ENCODE measurements at places on chromosomes 3 and 15. TPM values are rescaled to one million over a fixed set of nuclear protein-coding genes. Genes with fewer than 3 reads are reported as not detected.

DNA sequence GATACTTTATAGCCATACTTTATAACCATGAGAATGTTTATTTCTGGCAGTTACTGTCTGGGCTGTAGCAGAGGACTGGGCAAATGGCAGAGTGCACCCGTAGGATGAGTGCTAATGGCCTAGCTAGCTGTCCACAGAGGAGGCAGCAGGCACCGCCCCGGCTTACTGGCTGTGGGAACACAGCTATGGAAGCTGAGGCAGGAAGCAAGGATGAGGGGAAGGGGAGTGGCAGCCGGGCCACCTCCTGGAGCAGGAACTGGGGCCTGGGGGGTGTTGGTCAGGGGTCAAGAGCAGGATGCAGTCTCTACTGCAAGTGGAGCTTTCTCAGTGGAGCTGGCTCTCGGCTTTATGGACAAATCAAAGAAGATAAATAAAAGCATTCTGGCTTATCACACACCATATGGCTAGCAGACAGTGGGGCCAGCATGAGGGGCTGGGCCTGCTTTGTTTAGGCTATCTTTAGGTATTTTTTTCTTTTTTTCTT is 316.8 kb upstream of the CTDSPL start:
- DNase-seq = no peak
- no peaks in the 10 kb centered on the region for H3K4me1 ChIP-seq
- no peaks in the 10 kb centered on the region for H3K36me3 ChIP-seq
- no peak overlapping the region for H3K4me3 ChIP-seq
- H3K27ac ChIP-seq = no peak overlapping the region

DNA sequence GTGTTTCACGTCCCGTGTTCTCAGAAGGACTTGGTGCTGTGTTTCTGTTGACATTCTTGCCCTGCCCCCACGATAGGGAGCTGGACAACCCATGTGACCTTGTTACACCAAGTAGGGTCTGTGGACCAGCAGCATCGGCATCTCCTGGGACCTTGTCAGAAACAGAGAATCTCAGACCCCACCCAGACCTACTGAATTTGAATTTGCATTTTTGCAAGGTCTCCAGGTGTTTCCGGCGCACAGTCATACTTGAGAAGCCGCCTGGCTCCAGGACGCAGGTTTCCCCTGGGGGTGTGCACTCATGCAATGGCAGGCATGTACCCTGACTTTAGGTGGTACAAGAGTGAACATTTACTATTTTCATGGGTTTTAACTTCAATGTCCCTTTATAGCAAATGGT is 117.9 kb downstream of the TLE3 start:
- DNase-seq = no peak
- H3K4me1 ChIP-seq = no peaks in the 10 kb centered on the region
- H3K27me3 ChIP-seq = peaks cover 22% of the 10 kb centered on the region
- H3K27ac ChIP-seq = no peak overlapping the region
- no peak overlapping the region for H3K4me3 ChIP-seq

DNA sequence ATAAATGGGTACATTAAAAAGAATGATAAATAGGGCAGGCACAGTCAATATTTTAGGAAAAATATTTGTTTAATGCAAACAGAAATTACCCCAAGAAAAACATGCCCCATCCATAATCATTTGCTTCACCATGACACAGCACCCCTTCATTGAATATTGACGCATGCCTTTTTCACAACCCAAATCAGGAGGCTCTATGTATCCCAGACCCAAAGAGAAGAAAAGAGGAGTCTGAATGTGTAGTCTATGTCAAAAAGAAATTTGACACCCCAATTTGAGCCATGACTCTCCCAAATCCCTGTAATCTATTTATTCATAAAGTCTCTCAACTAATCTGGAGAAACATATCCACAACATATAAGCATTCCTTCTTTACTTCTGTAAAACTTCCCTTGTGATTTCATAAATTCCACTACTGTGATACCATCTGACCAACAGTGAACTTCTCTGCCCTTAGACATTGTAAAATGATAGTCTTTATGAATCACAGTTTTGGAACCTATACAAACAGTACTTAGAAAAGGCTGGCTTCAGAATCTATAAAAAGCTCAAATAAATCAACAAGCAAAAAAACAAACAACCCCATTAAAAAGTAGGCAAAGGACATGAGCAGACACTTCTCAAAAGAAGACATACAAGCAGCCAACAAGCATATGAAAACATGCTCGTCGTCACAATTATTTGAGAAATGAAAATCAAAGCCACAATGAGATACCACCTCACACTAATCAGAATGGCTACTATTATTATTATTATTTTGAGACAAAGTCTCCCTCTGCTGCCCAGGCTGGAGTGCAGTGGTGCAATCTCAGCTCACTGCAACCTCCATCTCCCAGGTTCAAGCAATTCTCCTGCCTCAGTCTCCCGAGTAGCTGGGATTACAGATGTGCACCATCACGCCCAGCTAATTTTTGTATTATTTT is 53.4 kb upstream of the XRN1 start:
- peaks cover 31% of the 10 kb centered on the region for H3K4me1 ChIP-seq
- no peak for DNase-seq
- H3K27ac ChIP-seq = peak overlapping the region; percentile 18
- no peaks in the 10 kb centered on the region for H3K27me3 ChIP-seq

- peaks cover 5% of the 10 kb centered on the region for H3K27me3 ChIP-seq
- H3K4me3 ChIP-seq = no peak overlapping the region
- H3K36me3 ChIP-seq = no peaks in the 10 kb centered on the region
- no peak overlapping the region for H3K27ac ChIP-seq
Measured at GRCh38 chr15:62413786-62414185, 248.7 kb upstream of the C2CD4B start.

DNA sequence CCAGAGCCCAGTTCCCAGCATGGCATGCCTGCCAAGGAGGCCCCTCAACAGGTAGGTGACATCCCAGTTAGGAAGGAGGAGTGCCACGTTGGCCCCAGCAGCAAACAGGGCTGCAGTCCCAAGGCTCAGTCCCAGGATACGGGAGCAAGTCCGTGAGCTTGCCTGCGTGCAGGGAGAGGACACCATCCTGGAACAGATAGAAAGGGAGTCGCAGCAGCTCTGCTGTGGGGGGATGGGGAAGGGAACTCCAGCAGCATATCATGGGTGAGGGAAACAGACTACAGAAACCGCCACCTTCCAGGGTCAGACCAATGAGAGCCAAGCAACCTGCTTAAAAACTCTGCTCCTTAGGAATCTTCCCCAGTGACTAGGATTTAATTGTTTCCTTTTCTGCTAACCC is 9.4 kb upstream of the DYNLT2B start:
- H3K4me1 ChIP-seq = no peaks in the 10 kb centered on the region
- no peak overlapping the region for H3K27ac ChIP-seq
- DNase-seq = no peak
- H3K27me3 ChIP-seq = no peaks in the 10 kb centered on the region
- H3K4me3 ChIP-seq = no peak overlapping the region
- H3K36me3 ChIP-seq = no peaks in the 10 kb centered on the region

DNA sequence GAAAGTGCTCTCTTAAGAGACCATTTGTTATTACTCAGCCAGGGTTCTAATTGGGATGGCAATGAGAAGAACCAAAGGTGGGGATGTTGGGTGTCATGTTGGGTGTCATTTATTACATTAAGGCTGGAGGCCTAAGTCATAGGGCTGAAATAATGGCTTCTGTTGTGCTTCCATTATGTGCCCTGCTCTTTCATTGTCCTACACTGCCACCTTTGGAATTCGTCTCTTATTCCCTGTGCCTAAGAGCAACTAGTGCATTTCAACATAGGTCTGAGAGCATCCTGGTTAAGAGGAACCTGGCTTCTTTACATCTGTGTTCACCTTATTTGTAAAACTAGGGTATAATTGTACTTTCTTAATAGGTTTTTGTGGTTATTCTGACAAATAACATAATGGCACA is 32.2 kb downstream of the RIOX2 start:
- no peak for DNase-seq
- no peak overlapping the region for H3K4me3 ChIP-seq
- no peak overlapping the region for H3K27ac ChIP-seq
- peaks cover 25% of the 10 kb centered on the region for H3K36me3 ChIP-seq
- no peaks in the 10 kb centered on the region for H3K27me3 ChIP-seq

- H3K36me3 ChIP-seq = no peaks in the 10 kb centered on the region
- H3K27me3 ChIP-seq = no peaks in the 10 kb centered on the region
- no peak overlapping the region for H3K4me3 ChIP-seq
Measured at GRCh38 chr3:78004571-78004970, 964.7 kb downstream of the ROBO2 start.

The GOLGA6B gene
- not detected for total RNA-seq

The ACKR4 gene
- total RNA-seq = not detected

The CLK3 gene
- total RNA-seq = 159 TPM

The AHSG gene
- total RNA-seq = not detected
